SK-N-DZ (cell line): ENCODE measurements at places on chromosomes 3 and 15.

- DNase-seq: no peak
Measured at GRCh38 chr3:55362210-55362960, 124.7 kb downstream of the WNT5A start.

- no peak for DNase-seq
Measured at GRCh38 chr3:41683666-41684350, 278.1 kb downstream of the ULK4 start.

- DNase-seq: no peak
Measured at GRCh38 chr3:23448998-23449537, 245.9 kb downstream of the UBE2E2 start.

- no peak for DNase-seq
Measured at GRCh38 chr3:153097213-153097612, 64.8 kb upstream of the RAP2B start.

GRCh38 chr3:100046986-100047385 is 67.3 kb downstream of the FILIP1L start:
- DNase-seq: no peak

- DNase-seq: no peak
Measured at GRCh38 chr15:93476491-93477177, 387.6 kb upstream of the RGMA start.

DNA sequence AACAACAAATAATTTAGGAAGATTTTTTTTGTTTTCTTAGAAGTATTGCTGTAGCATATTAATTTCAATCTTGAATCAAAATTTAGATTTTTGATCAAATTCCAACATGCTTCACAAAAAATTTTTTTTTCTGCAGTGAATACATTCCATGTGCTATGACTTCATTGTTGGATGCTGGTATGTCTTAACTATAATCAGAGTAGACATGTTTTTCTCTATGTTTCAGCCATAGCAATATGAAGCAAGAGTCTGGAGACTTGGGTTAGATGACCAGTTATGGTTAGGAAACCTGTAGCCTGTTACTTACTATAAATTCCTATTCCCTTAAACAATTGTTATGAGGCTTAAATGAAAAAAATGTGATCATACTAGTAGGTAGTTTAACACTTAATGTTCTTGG is 176.1 kb upstream of the CHL1 start:
- DNase-seq: no peak

- DNase-seq: no peak
Measured at GRCh38 chr3:112598731-112599130, 36.9 kb downstream of the SLC35A5 start.

GRCh38 chr15:60787837-60788691 is 309.1 kb upstream of the ICE2 start:
- no peak for DNase-seq

DNA sequence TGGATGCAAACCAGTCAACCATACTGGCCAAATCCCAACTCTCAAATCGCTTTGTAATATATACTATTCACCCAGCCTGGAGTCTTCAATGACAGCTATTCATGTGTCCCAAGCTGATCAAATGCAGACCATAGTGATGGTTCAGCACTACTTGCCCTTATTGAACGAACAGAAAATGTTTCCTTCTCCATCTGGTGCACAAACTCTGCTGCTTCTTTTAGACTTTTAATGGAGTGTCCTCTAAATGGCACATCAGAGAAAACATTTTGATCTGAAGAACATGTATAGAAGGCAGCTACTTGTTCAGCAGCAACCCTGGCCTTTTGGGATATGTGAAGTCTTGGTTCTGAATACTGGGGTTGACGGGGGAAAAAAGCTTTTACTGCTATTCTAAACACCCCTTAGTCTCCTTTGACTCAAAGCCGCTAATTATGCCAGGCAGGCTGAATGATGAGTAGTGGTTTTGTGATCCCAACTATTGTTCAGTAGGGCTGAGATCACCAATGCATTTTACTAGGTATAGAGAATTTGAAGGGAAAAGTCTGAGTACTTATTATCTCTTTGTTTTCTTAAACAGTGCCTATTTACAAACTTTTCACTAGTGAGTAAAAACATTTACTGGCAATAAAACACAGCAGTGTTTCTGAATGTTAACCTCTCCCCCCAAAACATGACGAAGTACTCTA is 781.2 kb downstream of the ROBO1 start:
- DNase-seq: no peak

GRCh38 chr3:194306771-194307640 is 44.1 kb downstream of the CPN2 start:
- no peak for DNase-seq

- no peak for DNase-seq
Measured at GRCh38 chr3:154745929-154746328, 315.9 kb upstream of the GPR149 start.

- no peak for DNase-seq
Measured at GRCh38 chr3:66036586-66037148, 2.1 kb downstream of the MAGI1 start.

- no peak for DNase-seq
Measured at GRCh38 chr3:100401674-100402041, 319 bp downstream of the LNP1 start.

GRCh38 chr15:51191072-51191670 is 96.5 kb upstream of the TNFAIP8L3 start:
- DNase-seq: no peak

DNA sequence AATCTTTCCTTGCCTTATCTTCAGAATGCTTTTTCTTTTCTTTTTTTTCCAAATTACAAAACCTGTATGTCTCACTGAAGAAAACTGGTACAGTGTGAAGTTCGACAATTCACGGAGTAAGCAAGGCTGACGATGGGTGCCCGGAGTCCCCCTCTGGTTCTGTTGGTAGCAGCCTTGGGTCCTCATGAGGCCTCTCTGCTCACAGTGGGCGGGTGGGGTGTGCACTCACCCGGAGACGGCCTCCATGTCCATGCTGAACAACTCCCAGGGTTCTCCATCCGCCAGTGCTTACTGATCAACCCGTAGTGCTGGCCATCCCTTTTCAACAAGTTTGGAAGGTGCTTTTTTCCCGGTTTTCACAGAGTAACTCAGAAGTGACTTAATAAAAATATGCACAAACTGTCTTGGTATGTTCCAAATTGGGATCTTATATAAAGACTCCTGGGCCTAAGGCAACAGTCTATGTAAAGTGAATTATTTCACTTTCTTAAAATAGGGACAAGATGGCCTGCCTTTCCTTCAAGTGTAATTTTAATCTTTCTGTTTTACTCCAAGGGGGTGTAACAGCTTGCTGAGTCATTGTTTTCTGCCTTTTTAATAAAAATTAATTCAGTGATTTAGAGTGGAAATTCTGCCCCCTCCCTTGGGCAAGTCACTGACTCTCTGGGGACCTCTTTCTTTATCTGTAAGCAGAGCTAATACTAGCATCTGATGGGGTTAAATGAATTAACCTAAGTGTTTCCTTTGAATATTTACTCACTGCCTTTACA is 23.7 kb downstream of the LRRK1 start:
- DNase-seq: no peak

GRCh38 chr3:8835385-8835784 is 66.0 kb upstream of the OXTR start:
- no peak for DNase-seq

GRCh38 chr3:143755978-143756377 is 92.3 kb downstream of the SLC9A9 start:
- DNase-seq: no peak
